RPMI8226 (cell line): ENCODE measurements at places on chromosomes 2 and 18.

GRCh38 chr2:194090251-194090905, 1566.6 kb upstream of the SLC39A10 start:
- no peak for DNase-seq

DNA sequence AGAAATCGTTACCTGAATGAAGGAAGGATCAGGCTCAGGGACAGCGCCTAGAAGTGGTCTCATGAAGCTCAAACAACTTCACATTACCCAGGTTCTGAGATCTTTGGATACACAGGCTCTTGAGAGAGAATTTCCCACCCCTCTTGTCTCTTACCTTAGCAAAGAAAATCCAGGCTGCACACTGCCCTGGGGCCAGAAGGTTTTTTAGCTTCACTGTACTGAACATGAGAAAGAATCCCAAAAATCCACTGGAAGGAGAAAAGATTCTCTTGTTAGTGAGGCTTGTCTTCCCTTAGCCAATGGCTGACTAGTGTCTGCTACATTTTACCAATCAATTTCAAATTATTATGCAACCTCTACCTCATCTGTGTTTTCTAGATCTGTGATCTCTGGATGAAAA, 101.0 kb upstream of the RIOK3 start:
- no peak for DNase-seq

GRCh38 chr2:28620291-28620793, 124.5 kb downstream of the PLB1 start:
- DNase-seq: no peak

DNA sequence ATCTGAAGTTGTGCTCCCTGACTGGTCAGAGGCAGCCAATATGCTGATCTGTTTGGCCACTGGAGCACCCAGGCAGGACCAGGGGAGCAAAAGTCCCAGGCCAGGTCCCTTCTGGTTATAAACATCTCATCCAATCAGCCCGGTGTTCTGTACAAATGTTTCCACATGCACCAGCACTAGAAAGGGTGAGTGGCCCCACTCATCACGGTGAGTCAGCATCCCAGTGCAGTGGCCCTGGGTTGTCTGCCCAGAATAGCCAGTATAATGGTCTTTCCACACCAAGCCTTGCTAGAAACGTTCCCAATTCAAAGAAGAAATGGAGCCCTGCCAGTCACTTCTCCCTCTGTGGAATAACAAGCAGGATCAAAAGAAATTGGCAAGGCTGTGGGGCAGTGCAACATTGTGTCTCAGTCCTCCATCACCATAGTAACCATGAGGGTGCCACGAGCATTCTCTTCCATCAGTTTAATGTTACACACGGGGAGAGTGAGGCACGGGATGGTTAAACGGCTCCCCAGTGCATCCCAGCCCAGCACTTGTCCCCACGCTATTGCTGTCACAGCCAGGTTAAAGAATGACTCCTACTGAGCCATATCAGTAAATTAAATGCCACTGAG, 174.9 kb downstream of the SEPTIN10 start:
- DNase-seq: no peak

GRCh38 chr2:128630974-128631697, 312.5 kb upstream of the HS6ST1 start:
- no peak for DNase-seq

DNA sequence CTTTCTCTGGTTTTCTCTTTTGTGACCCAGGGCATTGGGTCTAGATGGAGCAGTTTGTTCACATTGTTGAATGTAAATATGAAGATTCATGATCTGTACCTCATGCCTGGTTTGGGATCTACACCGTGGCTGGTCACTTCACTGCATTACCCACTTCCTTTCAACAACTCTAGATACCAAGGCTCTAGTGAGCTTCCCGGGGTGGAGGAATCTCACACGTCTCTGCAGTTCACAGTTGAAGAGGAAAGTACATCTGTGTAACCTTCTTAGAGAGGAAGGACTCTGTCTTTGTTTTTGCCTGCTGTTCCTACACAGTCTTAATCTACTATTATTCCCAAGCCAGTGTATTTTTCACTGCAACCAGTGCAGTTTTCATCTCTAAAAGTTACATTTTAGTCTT, 574.8 kb downstream of the MBD2 start:
- DNase-seq: no peak

DNA sequence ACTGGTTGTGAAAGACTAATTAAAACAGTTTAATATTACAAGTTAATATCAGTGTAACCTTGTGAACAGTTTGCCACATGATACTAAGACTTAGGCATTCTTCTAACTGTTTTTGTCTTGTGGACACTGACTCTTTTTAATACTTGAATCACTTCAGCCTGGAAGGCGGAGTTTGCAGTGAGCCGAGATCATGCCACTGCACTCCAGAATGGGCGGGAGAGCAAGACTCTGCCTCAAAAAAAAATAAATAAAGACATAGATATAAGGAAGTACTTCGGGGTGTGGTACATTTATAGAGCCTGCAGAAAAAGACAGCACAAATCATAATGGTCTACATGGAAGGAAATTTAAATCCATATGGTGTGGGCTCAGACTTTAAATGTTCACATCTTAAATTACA, 300.4 kb upstream of the NETO1 start:
- no peak for DNase-seq

DNA sequence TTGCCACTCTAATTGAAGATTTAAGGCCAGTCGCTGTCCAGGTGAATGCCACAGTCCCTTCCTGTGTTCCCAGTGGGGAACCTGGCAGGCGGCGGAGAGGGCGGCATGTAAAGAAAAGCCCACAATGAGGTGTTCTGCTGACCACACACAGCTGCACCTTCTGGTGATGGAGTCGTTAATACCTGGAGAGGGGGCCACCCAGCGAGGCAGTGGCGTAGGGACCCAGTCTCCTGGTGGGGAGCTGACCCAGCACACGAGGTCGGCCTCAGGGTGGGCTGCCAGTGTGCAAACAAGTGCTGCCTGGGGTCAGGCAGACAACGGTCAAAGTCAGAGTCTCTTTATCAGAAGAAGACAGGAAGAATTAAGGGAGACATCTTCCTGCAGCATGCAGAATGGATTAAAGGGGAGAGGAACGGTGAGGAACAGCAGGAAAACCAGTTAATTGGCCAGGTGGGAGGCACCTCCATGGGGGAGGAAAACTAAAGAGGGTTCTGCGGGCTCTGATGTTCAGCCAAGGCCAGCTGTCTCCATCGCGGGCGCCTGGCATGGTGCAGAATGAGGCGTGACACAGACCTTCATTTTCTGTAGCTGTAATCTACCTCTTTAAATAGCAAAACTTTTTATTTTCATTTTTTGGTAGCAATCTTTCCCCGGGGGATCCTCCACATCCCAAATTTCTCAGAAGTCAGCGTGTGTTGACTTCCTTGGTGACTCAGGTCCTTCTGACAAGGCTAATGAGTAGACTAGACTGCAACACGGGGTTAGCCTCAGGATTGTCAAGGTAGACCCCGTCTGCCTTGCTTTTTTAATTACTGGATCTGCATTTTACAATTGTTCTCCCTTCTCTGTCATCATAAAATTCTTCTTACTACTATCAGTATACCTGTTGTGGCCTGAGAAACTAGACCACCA, 78.3 kb downstream of the SMAD7 start:
- peak; percentile 29 for DNase-seq

DNA sequence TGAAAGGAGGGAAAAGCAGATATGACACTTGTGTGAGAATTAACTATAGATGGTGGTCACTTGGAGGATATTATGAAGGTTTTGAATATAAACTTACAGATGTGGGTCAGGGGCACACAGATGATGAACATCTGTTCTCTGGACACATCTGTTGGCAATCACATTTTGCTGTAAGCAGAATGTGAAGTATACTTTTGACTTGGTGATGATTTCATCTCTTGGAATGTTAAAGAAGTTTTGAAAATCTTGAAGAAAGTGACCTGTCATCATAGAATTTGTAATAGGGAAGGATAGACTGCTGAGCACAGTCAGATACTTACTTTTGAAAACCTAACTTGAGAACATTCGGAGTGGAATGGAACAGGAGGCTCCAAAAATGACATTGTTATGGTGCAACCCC, 40.2 kb downstream of the PIKFYVE start:
- DNase-seq: no peak

DNA sequence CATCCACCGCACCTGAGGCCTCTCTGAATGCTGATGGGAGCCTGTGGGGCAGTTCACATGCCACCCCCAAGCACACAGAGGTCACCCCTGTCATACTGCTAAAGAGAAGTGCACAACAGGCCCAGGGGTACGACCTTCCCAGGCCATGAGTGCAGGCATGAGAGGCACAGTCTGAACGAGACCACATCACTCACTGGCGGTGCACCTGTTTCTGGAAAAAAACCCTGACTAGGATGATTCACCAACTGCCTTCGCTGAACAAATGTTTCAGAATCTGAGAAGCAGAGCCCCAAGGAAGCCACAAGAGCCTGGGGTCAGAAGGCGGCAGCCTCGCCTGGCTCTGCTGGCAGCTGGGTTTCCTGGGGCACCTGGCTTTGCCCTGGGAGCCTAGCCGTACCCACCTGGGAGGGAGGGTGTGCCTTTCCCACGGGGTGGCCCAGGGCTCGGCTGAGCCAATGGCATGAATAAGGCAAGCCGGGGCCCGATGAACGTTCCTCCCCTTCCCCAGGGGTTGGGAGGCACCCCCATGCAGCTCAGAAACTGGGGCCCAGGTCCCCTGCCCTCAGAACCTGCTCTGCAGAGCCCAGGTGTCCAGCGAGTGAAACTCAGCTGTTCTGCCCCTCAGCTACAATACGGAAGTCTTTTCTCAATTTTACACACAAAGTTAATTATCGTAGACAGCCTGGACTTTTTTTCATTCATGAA, 73.8 kb downstream of the HDAC4 start:
- peak; percentile 93 for DNase-seq

DNA sequence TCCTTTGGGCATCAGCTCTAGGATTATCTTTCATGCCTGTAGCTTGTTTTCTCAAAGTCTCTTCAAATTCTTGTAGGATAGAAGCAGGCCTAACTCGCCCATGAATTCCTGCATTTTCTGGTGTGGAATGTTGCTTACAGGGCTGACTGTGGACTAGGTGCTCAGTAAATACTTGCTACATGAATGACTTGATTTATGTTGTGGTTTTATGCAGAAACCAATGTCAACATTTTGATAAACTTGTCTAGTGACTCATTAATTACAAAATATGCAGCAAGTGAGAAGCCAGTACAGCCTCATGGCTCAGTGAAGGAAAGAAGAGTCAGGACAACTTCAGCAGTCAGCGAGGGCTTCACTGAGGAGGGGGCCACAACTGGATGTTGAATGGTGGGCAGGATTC, 110.6 kb upstream of the SIX2 start:
- no peak for DNase-seq

DNA sequence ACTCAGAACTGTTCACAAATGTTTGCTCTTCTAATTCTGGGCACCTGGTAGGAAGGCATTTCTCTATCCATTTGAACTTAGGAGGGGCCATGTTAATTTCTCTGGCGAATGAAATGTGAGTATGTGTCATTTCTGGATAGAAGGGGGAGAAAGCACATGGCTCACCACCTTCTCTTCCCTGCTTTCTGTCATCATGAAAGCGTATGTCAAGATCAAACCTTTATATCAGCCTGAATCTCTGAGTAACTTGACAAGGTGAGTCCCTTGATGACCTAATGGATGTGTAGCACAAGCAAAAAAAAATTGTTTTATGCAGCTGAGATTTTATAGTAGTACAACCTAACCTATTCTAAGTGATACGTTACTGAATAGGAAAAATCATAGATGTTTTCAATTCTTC, 12.1 kb upstream of the LCT start:
- DNase-seq: no peak

DNA sequence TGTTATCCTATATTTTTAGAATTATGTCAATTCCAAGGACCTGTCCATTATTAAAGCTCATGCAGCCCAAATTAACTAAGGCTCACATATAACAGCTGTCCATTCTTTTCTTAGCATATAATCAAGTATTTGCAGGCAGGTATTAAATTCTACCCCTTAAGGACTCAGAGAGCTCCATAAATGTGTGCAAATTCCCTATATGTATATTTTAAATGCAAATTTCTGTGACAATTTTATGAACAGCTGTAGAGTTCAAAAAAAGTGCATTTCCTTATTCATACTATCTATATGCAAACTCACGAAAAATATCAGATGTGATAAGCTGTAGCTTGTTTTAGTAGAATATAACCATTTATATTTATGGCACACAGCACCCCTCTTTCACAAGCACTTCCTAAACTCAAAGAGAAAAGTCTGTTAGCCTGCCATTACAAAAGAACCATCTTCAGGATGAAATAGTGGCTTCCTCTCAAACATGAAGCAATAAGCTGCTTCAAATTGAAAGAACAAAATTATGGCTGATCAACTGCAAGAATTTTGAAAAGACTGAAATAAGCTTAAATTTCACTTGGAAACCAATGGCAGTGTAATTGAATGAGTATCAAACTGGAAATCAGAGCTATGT, 155.0 kb upstream of the REG3G start:
- no peak for DNase-seq

- peak; percentile 78 for DNase-seq
Measured at GRCh38 chr18:12838178-12838634, 45.8 kb downstream of the PTPN2 start.

DNA sequence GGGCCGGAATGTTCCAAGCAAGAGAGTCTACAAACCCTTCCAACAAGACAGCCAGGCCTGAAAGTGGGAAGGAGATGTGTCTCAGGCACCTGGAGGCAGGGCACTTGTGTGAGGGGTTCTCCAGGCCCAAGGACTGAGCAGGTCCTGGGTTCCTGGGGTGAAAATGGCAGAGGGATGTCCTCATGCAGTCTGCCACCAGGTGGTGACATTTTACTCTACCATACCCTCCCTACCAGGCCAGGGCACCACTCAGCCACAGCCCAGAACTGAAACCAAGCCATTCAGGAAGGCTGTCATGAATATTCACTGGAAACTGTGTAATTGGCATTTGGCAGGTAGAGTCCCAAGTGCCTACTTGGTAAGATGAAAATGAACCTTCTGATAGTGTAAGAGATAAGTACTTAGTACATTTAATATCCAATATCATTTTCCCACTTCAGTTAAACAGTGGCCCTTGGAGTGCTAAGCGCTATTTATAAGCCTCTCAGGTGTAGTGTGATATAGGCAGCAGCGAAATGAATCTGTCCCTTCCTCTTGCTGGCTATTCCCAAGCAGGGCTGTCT, 185.1 kb downstream of the MYO5B start:
- DNase-seq: peak; percentile 78

GRCh38 chr18:49072940-49073339, 122.2 kb upstream of the SMAD7 start:
- DNase-seq: no peak

DNA sequence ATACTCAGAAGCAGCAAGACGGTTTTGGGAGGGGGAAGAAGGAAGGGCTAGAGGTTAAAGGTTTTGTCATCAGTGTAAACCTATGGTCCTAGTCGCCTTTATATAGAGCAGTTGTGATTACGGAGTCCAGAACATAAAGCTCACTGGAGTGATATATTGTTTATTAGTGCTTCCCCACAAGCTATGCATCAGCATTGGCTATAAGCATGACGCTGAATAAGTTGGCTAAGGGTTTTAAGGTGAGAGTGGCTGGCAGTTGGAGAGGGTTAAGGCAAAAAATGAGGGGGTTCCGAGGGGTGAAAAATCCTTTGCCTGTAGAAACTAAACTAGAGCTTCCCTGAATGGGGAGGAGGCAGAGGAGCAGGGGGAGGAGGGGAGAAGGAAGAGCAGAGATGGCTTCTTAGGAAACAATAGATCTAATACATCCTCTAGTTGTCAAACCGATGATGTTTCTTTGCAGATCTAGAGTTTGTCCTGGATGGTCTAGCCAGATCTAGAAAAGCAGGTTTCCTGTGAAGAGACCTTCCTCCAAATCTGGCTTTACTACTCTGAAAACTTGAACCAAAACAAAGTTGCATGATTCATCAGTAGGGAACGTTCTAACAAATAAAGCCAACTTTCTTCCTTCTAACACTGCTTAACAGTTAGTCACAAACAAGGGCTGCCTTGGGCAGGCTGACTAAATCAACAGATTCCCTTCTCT, 2.5 kb downstream of the KLF7 start:
- no peak for DNase-seq

- no peak for DNase-seq
Measured at GRCh38 chr2:236607471-236608187, 38.0 kb downstream of the ACKR3 start.
